Fibroblast of skin of back (primary cell): ENCODE measurements at places on chromosomes 3 and 15.

- DNase-seq = no peak
Measured at GRCh38 chr15:79522656-79523055, 90.5 kb downstream of the MINAR1 start.

- DNase-seq = no peak
Measured at GRCh38 chr15:77859491-77860060, 217.9 kb downstream of the TBC1D2B start.

DNA sequence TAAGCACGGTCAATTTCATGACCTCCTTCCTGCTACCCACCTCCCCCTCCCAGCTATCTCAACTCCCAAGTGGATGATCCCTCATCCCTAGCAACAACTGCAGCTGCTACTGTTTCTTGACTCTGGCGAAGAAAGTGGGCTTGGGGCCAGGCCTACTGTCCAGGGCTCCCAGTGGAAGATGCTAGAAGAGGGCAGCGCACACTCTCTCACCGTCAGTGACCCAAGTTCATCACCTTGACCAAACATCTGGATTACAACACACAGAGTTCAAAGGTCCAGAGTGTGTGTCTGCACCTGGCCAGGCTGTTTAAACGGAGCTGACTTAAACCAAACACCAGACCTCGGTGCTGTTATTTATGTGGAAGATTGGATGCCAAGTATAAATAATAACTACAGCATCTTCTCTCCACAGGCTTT, 385.6 kb downstream of the SHQ1 start:
- no peak for DNase-seq

GRCh38 chr3:70433091-70433490, 120.7 kb upstream of the MDFIC2 start:
- peak; percentile 84 for DNase-seq

DNA sequence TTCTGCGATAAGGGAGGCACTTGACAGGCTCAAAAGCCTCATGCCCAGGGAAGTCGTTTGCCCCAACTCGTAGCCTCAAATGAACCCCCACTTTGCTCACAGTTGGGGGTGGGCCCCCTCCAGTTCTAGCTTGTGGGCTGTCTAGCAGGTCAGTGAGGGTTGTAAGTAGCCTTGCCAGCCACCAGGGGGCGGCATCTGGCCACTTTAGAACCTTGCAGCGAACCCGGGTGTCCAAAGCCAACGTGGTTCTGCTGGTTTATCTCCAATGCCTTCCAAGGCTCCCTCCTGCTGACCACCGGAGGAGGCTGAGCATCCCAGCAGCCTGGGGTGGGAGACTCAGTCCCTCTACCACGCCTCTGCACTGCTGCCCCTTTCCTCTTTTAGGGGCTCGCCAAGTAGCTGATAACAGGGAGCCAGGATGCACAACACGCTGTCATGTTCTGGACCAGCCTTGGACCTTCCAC, 9.2 kb upstream of the RBSN start:
- DNase-seq = peak; percentile 62

GRCh38 chr15:19973718-19974117, 567.9 kb downstream of the GOLGA6L6 start:
- no peak for DNase-seq

DNA sequence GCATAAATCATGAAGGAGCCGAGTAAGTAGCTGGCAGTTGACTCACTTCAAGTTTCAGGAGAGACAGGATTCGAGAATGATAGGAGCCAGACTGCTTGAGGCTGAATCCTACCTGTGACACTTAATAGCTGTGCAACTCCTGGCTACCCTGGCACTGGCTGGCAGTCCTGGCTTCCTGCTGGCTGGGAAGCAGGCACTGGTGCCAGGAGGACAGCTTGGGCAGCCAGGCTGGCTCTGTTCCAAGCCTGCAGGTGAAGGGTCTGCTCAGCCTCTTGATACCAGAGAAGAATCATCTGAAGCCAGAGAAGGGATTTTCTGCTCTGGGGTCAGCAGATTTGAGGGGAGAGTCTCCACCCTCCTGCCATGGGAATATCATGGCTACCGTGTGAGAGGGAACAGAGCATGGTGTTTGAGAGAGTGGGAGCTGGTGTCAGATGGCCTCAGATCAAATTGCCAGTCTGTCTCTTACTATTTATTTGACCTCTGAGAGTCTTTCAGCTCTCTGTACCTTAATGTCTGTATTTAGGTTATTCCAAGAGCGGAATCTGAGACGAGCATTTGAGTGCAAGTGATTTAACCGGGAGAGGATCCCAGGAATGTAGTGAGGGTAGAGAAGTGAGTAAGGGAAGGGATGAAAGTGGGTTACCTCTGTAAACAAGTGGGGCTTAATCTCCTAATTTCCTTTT, 4.4 kb upstream of the XIRP1 start:
- no peak for DNase-seq

DNA sequence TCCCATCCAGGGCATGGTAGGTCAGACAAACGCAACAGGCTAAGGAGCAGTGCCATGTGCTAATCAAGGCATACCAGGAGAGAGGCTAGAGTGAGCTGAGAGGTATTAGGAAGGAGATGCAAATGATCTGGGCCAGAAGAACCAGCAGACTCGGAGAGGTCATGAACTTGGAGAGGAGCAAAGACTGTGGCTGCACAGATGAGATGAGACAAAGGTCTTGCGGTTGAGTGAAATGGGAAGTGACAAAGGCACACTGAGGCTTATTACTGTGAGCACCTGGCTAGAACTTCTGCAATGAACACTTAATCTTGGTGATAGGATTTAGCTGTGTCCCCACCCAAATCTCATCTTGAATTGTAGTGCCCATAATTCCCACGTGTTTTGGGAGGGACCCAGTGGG, 380.2 kb downstream of the ULK4 start:
- DNase-seq = no peak

- no peak for DNase-seq
Measured at GRCh38 chr3:49793486-49794085, 6.1 kb downstream of the CDHR4 start.

GRCh38 chr3:12884186-12884680, 42.9 kb upstream of the RPL32 start:
- DNase-seq = peak; percentile 63
